ENCODE measurements at places on chromosomes 2 and 18.

GRCh38 chr18:28163201-28163775, 13.6 kb downstream of the CDH2 start:
- DNase-seq: no peak

- no peak for DNase-seq
Observed at GRCh38 chr2:102848366-102848839, 86.6 kb downstream of the TMEM182 start.

DNA sequence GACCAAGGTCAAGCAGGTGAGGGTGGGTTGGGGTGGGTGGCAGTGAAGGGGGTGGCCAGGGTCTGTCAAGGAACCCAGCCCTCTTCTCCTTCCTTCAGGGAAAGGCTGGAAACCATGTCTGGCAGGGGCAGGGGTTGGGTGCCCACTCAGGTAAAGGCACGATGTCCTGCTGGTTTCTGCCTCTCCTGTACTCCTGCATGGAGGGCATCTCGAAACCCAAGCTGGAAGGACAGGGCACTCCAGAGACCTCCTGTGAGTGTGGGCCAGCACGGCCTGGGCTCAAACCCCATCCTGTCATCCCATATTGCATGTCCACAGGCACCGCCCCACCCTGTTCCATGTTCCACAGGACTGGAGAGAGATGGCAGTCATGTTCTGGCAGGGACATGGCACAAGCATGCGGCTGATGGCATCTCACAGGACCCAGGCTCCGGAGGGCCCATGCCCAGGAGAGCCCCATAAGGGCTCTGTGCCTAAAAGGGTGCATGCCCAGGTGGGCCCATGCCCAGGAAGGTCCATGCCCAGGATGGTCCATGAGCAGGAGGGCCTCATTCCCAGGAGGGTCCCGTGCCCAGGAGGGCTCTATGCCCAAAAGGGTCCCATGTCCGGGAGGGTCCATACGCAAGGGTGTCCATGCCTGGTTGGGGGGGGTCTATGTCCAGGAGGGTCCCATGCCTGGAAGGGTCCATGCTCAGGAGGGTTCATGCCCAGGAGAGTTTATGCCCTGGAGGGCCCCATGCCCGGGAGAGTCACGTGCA, 6.4 kb downstream of the GPR35 start:
- no peak for DNase-seq

DNA sequence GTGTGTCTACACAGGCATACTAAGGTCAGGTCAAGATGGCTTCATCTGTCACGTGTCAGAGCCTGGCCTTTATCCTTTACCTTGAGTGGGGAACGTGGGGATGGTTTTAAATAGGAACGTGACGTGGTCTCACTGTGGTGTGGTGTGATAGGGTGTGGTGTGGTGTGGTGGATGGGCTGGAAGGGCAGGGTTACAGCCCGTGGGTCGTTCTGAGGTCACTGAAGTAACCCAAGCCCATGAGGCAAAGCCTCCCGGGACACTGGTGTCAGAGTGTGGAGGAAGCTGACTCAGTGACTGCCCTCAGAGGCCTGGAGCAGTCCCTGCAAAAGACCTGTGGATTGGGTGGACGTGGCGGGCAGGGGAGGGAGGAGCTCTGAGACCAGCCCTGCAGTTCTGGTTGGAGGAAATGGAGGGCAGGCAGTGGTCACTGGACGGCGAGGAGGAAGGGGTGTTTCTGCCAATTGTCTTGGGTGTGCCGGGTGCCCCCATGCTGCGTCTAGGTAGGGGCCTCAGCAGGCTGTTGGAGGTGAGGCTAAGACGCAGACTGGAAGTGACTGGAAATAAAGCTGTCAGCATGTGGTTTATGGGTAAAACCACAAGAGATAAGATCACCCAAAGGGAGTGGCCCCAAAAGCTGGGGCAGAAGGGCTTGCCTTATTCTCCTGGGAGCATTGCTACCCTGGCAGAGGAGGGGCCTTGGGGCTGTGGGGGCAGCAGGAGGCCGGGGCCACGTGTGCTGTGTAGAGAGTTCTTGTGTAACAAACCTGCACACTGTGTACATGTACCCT, 84.8 kb downstream of the SH3RF3 start:
- peak; percentile 62 for DNase-seq

GRCh38 chr2:17101091-17101490, 417.1 kb downstream of the RAD51AP2 start:
- no peak for DNase-seq

GRCh38 chr2:220811952-220812570, 760.0 kb downstream of the EPHA4 start:
- no peak for DNase-seq

- DNase-seq: no peak
Observed at GRCh38 chr2:219542931-219543595, 546 bp downstream of the CHPF start.

GRCh38 chr2:88074150-88074549, 6.5 kb downstream of the SMYD1 start:
- DNase-seq: no peak

DNA sequence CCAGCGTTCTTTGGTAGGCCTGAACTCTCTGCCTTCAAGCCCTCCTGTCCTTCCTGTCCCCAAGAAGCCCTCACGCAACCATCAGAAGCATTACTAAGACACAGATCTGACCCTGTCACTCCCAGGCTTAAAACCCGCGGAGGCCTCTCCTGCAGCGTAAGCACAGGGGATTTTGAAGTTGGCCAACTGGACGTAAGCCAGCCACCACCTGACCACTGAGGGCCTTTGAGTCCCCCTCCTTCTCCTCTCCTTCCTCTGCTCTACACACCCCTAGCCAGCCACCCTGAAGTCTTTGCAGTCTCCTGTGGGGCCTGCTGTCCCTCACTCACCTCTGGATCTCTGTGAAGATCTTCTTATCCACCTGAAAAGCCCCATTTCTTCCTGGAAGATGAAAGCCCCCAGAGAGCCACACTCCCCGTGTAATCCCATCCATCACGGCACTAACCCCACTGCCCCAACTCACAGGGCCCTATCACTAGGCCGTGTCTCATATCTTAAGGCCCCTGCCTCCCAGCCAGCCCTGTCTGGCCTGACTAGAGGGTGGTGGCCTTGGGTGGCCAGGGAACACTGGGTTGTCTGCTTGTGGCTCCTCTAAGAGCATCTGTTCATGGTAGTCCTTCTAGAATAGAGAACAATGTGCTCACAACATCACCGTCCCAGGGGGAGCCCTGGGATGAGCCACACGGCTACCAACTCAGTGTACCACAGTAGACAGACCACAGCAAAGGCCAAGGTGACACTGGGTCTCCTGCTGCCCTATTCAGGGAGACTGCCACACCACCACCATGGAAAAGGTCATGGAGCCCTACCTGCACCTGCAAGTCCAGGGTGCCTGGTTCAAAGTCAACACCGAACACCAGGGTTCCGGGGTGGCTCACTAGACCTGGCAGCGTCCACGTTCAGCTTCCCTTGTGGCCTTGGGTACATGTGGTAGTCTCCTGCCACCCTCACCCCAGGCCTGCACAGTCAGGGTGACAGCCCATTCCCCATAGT, 191.6 kb downstream of the ZBTB7C start:
- DNase-seq: no peak

DNA sequence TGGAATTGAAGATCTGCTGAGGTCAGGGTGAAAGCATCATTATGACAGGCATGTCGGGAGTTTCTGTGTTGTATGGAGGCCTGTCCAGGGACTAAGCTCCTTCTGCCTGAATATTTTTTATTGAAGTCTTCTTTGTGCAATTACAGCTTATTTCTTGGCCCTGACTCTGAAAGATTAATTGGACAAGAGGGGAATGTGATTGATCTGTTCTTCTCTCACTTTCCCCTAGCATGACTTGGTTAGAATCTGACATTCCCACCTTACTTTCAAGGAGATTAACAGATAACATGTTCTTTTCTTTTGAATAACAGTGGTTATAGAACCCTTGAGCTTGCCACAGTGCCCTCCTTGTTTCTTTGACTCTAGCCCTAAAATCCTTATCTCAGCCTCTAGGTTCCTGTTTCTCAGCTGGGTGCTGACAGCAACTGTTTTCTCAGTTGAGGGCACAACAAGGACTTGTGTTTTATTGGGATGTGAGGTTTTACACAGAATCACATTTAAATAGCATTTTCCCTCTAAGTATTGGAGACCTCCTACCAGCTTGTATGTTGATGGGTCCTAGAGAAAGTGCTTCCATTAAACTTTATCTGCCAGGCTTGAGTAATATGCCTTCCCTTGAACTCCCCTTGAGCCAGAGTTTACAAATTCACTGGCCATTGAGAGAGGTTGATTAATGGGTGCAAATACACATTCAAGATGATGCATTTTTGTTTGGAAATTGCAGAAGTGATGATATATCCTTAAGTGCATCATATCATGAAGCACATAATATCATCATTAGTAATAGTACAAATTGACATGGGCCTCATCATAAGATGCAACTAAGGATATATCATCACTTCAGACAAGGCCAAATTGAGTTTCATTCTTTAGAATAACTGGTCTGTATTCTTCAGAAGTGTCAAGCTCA, 12.5 kb downstream of the TTLL4 start:
- no peak for DNase-seq

DNA sequence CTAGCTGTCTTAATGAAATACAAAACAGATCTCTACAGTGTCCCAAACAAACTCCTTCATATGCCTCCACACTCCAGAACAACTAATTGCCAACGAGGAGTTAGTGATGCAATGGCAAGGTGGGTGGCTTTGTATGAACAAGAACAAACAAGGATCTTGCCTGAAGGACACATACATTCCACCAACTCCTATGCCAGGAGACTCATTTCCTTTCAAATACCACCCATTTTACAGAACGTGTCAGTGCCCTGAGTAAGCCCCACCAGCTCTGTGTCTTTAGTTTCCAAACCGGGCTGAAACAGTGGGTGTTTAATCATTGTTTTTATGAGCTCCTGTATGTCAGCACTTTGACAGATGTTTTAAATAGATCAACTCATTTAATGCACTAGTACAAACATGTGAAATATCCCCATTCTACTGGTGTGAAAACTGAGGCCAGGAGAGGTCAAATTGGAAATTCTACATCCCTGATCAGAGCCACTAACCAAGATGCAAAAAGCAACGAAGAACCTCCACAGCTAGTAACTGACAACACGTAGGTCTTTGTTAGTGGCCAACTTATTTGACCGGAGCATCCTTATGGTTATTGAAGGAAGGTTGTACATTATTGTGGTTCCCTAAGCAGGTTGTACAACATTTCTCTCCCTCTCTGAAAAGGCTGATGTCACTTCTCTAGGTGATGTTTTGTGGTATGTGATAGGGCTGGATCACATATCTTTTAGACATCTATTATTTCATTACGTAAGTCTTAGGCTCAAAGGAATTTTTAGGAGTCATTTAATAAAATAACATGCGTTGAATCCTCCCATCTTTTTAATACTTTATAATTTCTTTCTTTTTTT, 534.9 kb upstream of the TNP1 start:
- no peak for DNase-seq

DNA sequence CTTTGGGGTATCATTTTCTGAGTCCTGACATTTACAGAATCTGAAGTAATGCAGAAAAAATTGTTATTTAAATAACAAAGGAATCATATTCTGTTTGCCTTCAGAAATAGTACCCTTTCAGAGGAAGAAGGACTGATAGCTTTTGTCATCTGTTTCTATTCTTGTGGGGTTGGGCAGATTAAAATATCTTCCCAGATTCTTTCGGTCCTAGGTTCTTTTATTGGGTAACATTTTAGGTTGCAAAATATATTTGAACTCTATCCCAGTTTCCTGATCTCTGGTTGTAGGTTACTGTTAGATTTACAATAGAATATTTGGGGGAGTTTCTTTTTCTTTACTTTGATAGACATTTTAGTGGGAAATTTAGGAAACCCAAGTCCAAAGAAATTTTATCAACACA, 550.5 kb downstream of the SPAG16 start:
- no peak for DNase-seq

DNA sequence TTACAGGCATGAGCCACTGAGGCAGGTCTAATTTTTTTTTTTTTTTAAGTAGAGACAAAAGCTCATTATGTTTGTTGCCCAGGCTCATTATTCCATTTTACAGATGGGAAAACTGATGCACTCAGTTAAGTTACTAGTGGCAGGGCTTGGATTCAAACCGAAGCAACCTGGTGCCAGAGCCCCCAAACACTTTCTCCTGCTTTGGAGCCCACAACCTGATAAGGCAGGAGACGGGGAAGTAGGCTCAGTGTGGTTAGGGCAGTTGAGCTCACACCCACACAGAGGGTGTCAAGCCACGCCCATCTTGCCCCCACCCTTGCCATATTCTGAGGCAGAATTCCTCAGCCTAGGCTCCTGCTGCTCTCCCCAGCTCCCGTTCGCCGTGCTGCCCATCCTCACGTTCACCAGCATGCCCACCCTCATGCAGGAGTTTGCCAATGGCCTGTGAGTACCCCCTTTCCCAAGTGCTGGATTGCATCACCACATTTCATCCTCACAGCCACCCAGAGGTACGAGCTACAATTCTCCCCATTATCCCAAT, 5.8 kb upstream of the CTDSP1 start:
- DNase-seq: no peak

DNA sequence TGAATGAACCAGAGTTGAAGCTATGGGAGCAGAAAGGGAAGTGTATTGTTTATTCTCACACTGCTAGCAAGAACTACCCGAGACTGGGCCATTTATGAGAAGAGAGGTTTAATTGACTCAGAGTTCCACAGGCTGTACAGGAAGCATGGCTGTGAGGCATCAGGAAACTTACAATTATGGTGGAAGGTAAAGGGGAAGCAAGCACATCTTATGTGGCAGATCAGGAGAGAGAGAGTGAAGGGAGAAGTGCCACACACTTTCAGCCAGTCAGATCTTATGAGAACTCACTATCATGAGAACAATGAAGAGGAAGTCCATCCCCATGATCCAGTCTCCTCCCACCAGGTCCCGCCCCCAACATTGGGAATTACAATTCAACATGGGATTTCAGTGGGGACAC, 383.2 kb upstream of the SLC14A2 start:
- no peak for DNase-seq

- no peak for DNase-seq
Observed at GRCh38 chr18:34730774-34731173, 20.7 kb downstream of the DTNA start.

GRCh38 chr2:189841019-189841418, 56.8 kb downstream of the PMS1 start:
- DNase-seq: no peak

DNA sequence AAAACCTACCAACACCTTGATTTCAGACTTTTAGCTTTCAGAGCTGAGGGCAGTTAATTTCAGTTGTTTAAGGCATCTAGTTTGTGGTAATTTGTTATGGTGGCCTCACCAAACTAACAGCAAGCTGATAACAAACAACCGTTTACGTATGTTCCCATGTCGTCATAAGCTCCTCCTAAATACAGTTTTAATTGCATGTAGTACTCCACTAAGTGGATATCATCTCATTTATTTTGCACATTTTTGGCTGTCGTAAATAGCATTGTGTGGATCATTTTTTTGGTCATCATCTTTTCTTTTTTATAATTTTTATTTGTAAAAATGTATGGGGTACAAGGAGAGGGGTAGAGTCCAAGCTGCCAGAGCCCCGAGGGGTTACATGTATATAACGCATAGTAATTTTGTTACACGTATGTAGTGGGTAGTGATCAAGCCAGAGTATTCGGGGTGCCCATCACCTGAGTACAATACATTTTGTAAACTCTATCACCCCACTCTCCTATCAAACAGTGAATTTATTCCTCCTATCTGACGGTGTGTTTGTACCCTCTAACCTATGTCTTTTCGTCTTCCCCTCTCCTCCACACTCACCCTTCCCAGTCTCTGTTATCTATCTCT, 89.2 kb upstream of the MYCN start:
- no peak for DNase-seq

- DNase-seq: no peak
Observed at GRCh38 chr18:63346480-63347183, 20.4 kb downstream of the KDSR start.
